ENCODE measurements at places on chromosomes 13 and 19. TPM values are rescaled to one million over a fixed set of nuclear protein-coding genes. Genes with fewer than 3 reads are reported as not detected.

- no peak for DNase-seq
- H3K27ac ChIP-seq: no peak overlapping the region
- no peak overlapping the region for H3K4me3 ChIP-seq
- H3K36me3 ChIP-seq: peaks cover 42% of the 10 kb centered on the region
- H3K27me3 ChIP-seq: no peaks in the 10 kb centered on the region
- peaks cover 47% of the 10 kb centered on the region for H3K4me1 ChIP-seq
Measured at GRCh38 chr19:1134431-1134830, 30.6 kb downstream of the GPX4 start.

IZUMO2 gene
- not detected for polyA plus RNA-seq

GRCh38 chr13:36549126-36549702 lies 116.9 kb downstream of the CCNA1 start:
- no peak for DNase-seq
- H3K27me3 ChIP-seq: no peaks in the 10 kb centered on the region
- H3K27ac ChIP-seq: no peak overlapping the region
- H3K4me1 ChIP-seq: no peaks in the 10 kb centered on the region

DNA sequence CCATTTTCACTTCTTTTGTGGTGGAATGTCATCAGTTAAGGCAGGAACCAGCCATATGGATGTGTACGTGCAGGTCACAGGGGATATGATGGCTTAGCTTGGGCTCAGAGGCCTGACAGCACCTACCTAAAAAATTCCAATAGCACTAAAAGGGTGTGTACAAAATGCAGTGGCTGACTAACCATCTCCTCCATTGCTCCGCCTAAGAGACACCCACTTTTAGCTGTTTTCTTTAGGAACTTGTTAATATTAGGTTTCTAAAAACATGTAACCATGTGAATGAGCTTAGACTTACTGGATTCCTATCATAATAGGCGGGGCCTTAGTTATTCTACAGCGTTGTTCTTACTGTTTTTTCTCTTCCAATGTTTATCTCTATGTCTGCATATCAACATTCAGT lies 25.8 kb downstream of the GP6 start:
- H3K36me3 ChIP-seq: no peaks in the 10 kb centered on the region
- H3K4me3 ChIP-seq: no peak overlapping the region
- H3K27me3 ChIP-seq: no peaks in the 10 kb centered on the region

DNA sequence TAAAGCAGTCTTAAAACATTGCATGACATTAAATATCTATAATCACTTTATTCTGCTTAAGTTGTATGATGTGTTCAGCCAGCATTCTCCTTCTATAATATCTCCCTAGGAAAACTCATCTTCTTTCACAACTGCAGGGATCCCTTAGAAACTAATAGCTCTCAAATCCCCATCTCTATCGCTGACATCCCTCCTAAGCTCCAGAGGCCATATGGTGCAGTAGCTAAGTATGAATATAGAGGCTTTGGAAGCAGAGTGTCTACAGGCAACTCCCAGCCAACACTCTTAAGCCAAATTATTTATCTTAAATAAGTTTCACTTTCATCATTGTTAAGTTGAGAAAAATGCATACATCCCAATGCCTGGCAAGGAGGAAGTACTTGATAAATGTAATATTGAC lies 349.5 kb upstream of the MIR17HG start:
- H3K27ac ChIP-seq: no peak overlapping the region
- no peaks in the 10 kb centered on the region for H3K36me3 ChIP-seq
- no peak overlapping the region for H3K4me3 ChIP-seq
- no peaks in the 10 kb centered on the region for H3K4me1 ChIP-seq
- DNase-seq: no peak

GRCh38 chr19:17948931-17949930 lies 16.4 kb downstream of the CCDC124 start:
- peak overlapping the region; percentile 83 for H3K4me3 ChIP-seq
- peak; percentile 78 for DNase-seq

DNA sequence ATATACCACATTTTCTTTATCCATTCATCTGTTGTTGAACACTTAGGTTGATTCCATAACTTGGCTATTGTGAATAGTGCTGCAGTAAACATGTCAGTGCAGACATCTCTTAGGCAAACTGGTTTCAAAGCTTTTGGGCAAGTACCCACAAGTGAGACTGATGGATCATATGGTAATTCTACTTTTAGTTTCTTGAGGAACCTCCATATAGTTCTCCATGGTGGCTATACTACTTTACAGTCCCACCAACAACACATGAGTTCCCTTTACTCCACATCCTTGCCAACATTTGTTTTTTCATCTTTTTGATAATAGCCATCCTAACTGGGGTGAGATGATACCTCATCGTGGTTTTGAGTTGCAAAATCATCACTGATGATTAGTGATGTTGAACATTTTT lies 8.5 kb downstream of the CYSLTR2 start:
- no peaks in the 10 kb centered on the region for H3K4me1 ChIP-seq
- DNase-seq: no peak
- H3K4me3 ChIP-seq: no peak overlapping the region
- no peaks in the 10 kb centered on the region for H3K27me3 ChIP-seq

DNA sequence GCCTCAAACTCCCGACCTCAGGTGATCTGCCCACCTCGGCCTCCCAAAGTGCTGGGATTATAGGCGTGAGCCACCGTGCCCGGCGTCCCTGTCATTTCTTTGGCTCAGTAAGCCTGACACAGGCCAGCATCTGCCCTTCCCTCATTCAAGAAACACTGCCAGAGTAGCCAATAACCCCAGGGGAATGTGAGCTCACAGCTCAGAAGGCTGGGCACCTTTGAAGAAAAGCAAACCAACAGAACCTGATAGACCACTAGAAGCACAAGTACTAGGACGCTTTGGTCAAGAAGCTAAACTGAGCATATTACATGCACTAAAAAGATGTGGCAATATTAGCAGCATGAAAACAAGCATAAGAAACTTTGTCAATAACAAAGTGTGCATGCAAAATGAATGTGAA lies 14.2 kb downstream of the SIGLEC5 start:
- no peak overlapping the region for H3K27ac ChIP-seq
- no peak for DNase-seq
- H3K4me3 ChIP-seq: no peak overlapping the region
- peaks cover 51% of the 10 kb centered on the region for H3K36me3 ChIP-seq
- H3K4me1 ChIP-seq: peaks cover 13% of the 10 kb centered on the region

DNA sequence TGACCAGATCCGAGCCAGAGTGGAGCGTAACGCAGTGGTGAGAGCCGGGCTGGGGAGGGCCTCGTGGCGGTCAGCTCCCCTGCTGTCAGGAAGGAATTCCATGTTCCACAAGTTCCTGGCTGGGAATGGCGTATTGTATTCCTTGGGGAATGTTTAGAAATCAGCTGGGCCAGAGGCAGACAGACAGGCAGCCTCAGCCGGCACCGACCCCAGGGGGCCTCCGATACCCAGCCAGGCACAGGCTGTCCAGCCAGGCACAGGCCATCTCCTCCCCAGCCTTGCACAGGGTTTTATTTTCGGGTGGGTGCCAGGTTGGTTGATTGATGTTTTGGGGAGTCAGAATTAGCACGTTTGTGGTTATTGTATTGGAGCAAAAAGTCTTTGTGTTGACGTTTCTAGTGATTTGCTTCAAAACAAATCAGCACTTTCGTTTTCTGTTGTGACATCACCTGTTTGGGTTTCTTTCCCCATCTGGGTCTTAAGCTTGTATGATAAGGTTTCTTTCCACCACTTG lies 126.6 kb upstream of the MCF2L start:
- no peak overlapping the region for H3K4me3 ChIP-seq
- H3K27me3 ChIP-seq: no peaks in the 10 kb centered on the region
- peak; percentile 31 for DNase-seq
- H3K27ac ChIP-seq: no peak overlapping the region
- no peaks in the 10 kb centered on the region for H3K4me1 ChIP-seq

- H3K4me1 ChIP-seq: peaks cover 12% of the 10 kb centered on the region
- no peaks in the 10 kb centered on the region for H3K27me3 ChIP-seq
- no peak for DNase-seq
Measured at GRCh38 chr13:76874479-76874878, 11.7 kb downstream of the KCTD12 start.

GRCh38 chr19:16917401-16917800 lies 28.6 kb downstream of the F2RL3 start:
- H3K4me3 ChIP-seq: no peak overlapping the region
- H3K27ac ChIP-seq: no peak overlapping the region
- no peak for DNase-seq
- H3K36me3 ChIP-seq: no peaks in the 10 kb centered on the region

GRCh38 chr19:46786236-46787039 lies 2.0 kb downstream of the SLC1A5 start:
- DNase-seq: peak; percentile 86
- H3K27ac ChIP-seq: peak overlapping the region; percentile 90
- H3K36me3 ChIP-seq: peaks cover 11% of the 10 kb centered on the region
- no peaks in the 10 kb centered on the region for H3K27me3 ChIP-seq

DNA sequence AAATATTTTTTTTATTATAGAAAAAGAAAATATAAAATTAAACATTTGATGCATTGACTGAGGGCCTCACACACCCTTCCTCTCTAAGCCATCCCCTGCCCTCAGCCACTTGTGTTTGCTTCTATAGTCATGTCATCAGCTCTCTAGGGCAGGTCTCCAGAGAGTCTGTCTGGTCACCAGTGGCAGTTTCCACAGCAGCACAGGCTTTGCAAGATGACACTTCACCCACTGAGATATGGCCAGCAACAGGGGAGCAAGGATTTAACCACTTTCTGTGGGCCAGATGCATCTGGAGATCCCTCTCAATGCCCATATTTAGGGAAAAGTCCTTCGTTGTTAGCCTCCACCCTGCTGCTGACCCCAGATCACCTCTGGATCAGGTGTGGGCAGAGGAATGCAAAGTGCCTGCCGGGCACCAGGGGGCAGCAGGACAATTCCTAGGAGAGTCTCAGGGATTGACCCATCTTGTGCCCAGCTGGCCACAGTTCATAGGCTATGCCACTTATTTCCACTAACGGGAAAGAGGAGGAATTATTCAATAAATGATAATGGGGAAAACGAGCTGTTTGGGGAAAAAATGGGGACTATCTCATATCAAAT lies 4.8 kb downstream of the ABCC4 start:
- DNase-seq: no peak
- H3K4me3 ChIP-seq: no peak overlapping the region
- no peaks in the 10 kb centered on the region for H3K27me3 ChIP-seq
- peaks cover 23% of the 10 kb centered on the region for H3K4me1 ChIP-seq

EXOC3L2 gene
- 9.0 TPM for polyA plus RNA-seq

DNA sequence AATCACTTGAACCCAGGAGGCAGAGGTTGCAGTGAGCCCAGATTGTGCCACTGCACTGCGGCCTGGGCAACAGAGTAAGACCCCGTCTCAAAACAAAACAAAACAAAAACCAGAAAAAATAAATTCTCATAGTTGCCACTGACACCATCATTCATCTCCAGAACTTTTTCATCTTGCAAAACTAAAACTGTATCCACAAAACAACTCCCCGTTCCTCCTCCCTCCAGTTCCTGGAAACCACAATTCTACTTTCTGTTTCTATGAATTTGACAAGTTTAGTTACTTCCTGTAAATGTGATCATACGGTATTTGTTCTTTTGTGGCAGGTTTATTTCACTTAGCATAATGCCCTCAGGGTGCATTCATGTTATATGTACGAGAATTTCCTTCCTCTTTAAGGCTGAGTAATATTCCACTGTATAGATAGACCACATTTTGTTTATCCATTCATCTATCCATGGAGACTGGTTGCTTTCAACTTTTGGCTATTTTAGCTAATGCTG lies 13.2 kb upstream of the ADGRE5 start:
- peak overlapping the region; percentile 92 for H3K27ac ChIP-seq
- no peak for DNase-seq
- H3K36me3 ChIP-seq: no peaks in the 10 kb centered on the region
- H3K4me1 ChIP-seq: peaks cover 71% of the 10 kb centered on the region
- H3K4me3 ChIP-seq: no peak overlapping the region

PLIN4 gene
- 0.27 TPM for polyA plus RNA-seq

KCNRG gene
- polyA plus RNA-seq: 0.41 TPM

GRCh38 chr13:75882261-75882660 lies 246.1 kb downstream of the LMO7 start:
- DNase-seq: no peak
- no peaks in the 10 kb centered on the region for H3K4me1 ChIP-seq
- H3K27me3 ChIP-seq: no peaks in the 10 kb centered on the region
- H3K4me3 ChIP-seq: no peak overlapping the region
- H3K27ac ChIP-seq: no peak overlapping the region

TNFRSF19 gene
- 1.9 TPM for polyA plus RNA-seq

PTPRH gene
- 14.9 TPM for polyA plus RNA-seq

DNA sequence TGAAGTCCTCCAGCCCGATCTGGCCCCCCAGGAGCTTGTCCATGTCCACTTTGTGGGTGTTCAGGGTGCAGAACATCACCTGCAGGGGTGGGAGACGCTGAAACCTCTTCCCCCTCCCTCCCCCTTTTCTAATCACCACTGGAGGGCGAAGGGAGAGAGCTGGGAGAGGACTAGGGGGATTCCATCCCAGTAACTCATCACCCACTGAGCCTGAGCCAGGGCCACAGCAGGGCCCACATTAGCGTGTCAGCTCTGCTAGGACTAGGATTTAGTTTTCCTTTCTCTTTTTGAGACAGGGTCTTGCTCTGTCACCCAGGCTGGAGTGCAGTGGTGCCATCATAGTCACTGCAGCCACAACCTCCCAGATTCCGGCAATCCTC lies 5.5 kb upstream of the PTGER1 start:
- no peak overlapping the region for H3K4me3 ChIP-seq
- H3K27me3 ChIP-seq: no peaks in the 10 kb centered on the region
- no peak for DNase-seq
- H3K36me3 ChIP-seq: peaks cover 43% of the 10 kb centered on the region

- H3K27ac ChIP-seq: no peak overlapping the region
- no peak for DNase-seq
- no peaks in the 10 kb centered on the region for H3K27me3 ChIP-seq
Measured at GRCh38 chr19:34306213-34306661, 51.9 kb downstream of the GARRE1 start.

DNA sequence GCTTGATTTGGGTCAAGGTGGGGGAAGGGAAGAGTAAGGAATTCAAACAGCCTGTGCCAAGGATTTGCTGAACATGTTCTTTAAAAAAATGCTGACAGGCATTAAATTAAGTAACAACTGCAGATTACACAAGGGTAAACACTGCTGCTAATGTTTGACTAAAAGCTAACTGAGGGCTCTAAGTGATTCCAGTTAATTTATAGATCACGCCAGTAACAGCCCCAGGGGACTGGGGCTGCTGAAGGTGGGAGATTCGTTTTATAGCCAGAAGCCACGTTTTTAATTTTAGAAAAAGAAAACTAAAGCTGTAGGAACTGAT lies 321.7 kb downstream of the DLEU7 start:
- H3K27ac ChIP-seq: no peak overlapping the region
- H3K4me1 ChIP-seq: peaks cover 56% of the 10 kb centered on the region
- H3K27me3 ChIP-seq: no peaks in the 10 kb centered on the region

DNA sequence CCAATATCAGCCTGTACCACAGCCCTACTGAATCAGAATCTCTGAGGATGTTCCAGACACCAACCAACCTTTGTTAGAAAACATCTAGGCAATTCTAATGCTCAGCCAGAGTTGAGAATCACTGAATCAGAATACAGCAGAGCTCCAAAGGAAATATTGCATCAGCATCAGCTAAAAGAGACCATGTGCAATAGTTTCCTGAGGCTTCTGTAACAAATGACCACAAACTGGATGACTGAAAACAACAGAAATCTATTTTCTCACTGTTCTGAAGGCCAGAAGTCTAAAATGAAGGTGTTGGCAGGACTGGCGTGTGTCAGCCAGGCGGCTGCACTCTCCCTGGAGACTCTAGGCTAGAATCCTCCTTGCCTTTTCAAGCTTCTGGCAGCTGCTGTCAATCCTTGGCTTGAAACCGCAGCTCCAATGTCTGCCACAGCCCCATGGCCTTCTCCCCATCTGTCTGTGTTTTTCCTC lies 1.2 kb upstream of the DCT start:
- DNase-seq: no peak
- H3K27me3 ChIP-seq: no peaks in the 10 kb centered on the region
- H3K4me3 ChIP-seq: no peak overlapping the region
- H3K36me3 ChIP-seq: no peaks in the 10 kb centered on the region
- no peaks in the 10 kb centered on the region for H3K4me1 ChIP-seq

PSG6 gene
- polyA plus RNA-seq: not detected
